Right ventricle myocardium superior (tissue), 1 donor: ENCODE measurements at places on chromosomes 6 and 20. TPM values are rescaled to one million over a fixed set of nuclear protein-coding genes. Genes with fewer than 3 reads are reported as not detected.

Gene RPL10A
- total RNA-seq = 535 TPM

Gene SNHG17
- 4.8 TPM for total RNA-seq

Gene MYLK2
- total RNA-seq = 0.19 TPM

Gene IL17F
- not detected for total RNA-seq

Gene ZNF165
- 0.56 TPM for total RNA-seq

Gene NHLRC1
- 1.2 TPM for total RNA-seq

Gene CFB
- total RNA-seq = 5.5 TPM
